H1 (cell line): ENCODE measurements at places on chromosomes 16 and 17.

DNA sequence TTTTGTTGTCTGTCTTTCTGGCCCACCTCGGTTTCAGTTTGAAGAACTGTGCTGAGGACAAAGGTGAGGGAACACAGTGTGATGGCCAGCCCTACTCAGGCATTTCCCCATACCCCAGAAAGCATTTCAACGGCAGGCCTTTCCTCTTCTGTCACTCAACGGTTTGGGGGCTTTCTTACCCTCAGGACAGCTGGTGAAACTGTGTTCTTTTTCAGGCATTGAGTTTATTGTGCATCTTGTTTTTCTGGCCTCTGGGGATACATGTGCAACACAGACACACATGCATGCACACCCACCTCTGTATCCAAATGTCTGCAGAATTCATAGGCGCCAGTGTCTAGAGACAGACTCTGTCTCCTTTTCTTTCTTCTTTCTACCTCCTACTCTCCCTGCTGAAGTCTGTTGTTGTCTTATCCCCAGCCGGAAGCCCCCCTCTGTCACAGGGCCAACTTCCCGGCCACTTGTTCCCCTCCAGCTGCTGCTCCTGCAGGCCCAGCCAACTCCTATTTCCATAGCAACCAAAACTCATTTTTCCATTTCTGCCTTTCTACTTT is 17.0 kb downstream of the CHD9 start:
- no peak for DNase-seq

GRCh38 chr16:397736-398332 is 835 bp downstream of the NME4 start:
- no peak for DNase-seq

GRCh38 chr16:51898872-51899271 is 648.1 kb downstream of the TOX3 start:
- DNase-seq, result no peak

- DNase-seq, result no peak
These were observed 178.5 kb upstream of the RPL38 start for GRCh38 chr17:74024871-74025531.
